ENCODE measurements at places on chromosomes 3 and 15. TPM values are rescaled to one million over a fixed set of nuclear protein-coding genes. Genes with fewer than 3 reads are reported as not detected.

GRCh38 chr3:15205934-15206661 is at the start of gene CAPN7:
Gene CAPN7, plus strand, starts transcription at chr3:15206246. Its CDS starts 250 bp downstream, at chr3:15206496.
- H3K4me3 ChIP-seq = peak within 1 kb of the TSS; percentile 91
- peaks cover 10% of the 10 kb centered on the region for H3K36me3 ChIP-seq
- peak within 1 kb of the TSS; percentile 94 for H3K27ac ChIP-seq
- DNase-seq = peak; percentile 92
- no peaks in the 10 kb centered on the region for H3K27me3 ChIP-seq
- peaks cover 15% of the 10 kb centered on the region for H3K4me1 ChIP-seq

GRCh38 chr3:113649174-113649845 is 47.1 kb downstream of the USF3 start:
- H3K27me3 ChIP-seq = no peaks in the 10 kb centered on the region
- no peak overlapping the region for H3K4me3 ChIP-seq
- H3K27ac ChIP-seq = no peak overlapping the region
- no peak for DNase-seq
- no peaks in the 10 kb centered on the region for H3K4me1 ChIP-seq

DNA sequence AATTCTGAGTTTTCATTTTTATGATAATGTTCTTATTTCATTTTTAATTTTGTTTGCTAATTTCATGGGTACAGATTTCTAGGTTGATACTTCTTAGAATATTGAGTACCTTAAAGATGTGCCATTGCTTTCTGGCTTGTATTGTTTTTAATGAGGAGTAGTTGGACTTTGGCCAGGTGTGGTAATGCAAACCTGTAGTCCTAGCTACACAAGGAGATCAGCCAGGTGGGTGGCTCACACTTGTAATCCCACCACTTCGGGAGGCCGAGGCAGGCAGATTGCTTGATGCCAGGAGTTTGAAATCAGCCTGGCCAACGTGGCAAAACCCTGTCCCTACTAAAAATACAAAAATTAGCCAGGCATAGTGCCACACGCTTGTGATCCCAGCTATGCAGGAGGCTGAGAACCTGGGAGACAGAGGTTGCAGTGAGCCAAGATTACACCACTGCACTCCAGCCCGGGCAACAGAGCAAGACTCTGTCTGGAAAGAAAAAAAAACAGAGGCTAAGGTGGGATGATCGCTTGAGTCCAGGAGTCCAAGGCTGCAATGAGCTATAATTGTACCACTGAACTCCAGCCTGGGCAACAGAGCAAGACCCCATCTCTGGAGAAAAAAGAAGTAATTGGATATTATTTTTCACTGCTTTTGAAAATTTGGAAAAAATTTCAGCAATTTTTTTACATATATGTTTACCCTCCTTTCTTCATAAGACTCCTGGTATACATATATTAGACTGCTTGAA is 198.0 kb downstream of the ALCAM start:
- no peak for DNase-seq
- no peaks in the 10 kb centered on the region for H3K4me1 ChIP-seq
- H3K4me3 ChIP-seq = no peak overlapping the region
- no peaks in the 10 kb centered on the region for H3K27me3 ChIP-seq

GRCh38 chr15:97026781-97027180 is 696.3 kb downstream of the NR2F2 start:
- H3K4me1 ChIP-seq = no peaks in the 10 kb centered on the region
- no peak for DNase-seq
- no peak overlapping the region for H3K27ac ChIP-seq

- no peaks in the 10 kb centered on the region for H3K36me3 ChIP-seq
- DNase-seq = peak; percentile 3
- peaks cover 15% of the 10 kb centered on the region for H3K27me3 ChIP-seq
- no peaks in the 10 kb centered on the region for H3K4me1 ChIP-seq
- H3K27ac ChIP-seq = no peak overlapping the region
Observed at GRCh38 chr15:66619152-66619903, 53.5 kb upstream of the LCTL start.

DNA sequence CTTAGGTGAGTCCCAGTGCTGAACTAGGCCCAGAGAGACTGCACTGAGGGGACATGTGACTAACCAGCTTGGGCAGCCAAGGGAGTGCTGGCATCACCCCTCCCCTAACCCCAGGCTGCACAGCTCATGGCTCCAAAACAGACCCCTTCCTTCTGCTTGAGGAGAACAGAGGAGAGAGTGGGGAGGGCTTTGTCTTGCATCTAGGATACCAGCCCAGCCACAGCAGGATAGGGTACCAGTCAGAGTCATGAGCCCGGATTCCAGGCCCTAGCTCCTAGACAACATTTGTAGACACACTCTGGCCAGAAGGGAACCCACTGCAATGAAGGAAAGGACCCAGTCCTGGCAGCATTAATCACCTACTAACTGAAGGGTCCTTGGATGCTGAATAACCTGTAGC is 49.9 kb upstream of the PLSCR4 start:
- no peaks in the 10 kb centered on the region for H3K36me3 ChIP-seq
- H3K4me1 ChIP-seq = no peaks in the 10 kb centered on the region
- no peak overlapping the region for H3K4me3 ChIP-seq
- DNase-seq = no peak
- no peaks in the 10 kb centered on the region for H3K27me3 ChIP-seq

DNA sequence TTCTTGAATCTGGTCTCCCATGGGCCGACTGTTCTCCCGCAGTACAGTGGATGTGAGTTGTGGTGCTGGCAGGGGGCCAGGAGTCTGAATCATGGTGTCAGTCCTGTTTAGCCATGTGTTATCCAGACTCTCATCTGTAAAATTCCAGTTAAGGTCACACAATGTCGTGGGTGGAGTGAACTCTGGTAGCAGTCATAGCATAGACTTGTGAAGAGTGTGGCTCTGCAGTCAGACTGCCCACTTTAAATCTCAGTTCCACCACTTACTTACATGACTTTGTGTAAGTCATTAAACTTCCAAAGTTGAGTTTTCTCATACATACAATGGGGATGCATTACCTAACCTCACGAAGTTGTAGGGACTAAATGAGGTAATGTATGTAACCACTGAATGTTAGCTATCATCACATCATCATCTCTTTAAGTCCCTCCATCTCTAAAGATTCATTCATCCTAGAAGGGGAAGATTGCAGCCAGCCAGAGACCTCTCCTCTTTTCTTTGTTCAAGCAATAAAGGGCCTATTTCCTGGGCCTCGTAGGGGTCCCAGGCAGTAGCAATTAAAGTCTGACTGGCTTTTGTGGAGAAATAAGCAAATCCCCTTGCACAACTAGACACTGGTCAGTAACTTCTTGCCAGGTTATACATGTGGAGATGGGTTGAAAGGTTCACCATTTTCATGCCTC is 93.9 kb downstream of the PCCB start:
- H3K4me3 ChIP-seq = no peak overlapping the region
- DNase-seq = no peak
- no peaks in the 10 kb centered on the region for H3K27me3 ChIP-seq
- no peaks in the 10 kb centered on the region for H3K4me1 ChIP-seq
- peaks cover 26% of the 10 kb centered on the region for H3K36me3 ChIP-seq

GRCh38 chr15:88649286-88649733 is 10.5 kb downstream of the ISG20 start:
- peak overlapping the region; percentile 23 for H3K4me3 ChIP-seq
- H3K4me1 ChIP-seq = peaks cover 34% of the 10 kb centered on the region
- H3K36me3 ChIP-seq = no peaks in the 10 kb centered on the region

- H3K36me3 ChIP-seq = no peaks in the 10 kb centered on the region
- H3K4me1 ChIP-seq = no peaks in the 10 kb centered on the region
- no peak overlapping the region for H3K27ac ChIP-seq
- no peak for DNase-seq
Observed at GRCh38 chr3:13187593-13187992, 114.4 kb upstream of the IQSEC1 start.

GRCh38 chr15:48925714-48926223 is 38.0 kb downstream of the SHC4 start:
- no peak overlapping the region for H3K27ac ChIP-seq
- H3K36me3 ChIP-seq = no peaks in the 10 kb centered on the region
- H3K4me3 ChIP-seq = no peak overlapping the region
- no peaks in the 10 kb centered on the region for H3K4me1 ChIP-seq

GRCh38 chr15:48060396-48060795 is 60.4 kb upstream of the SLC24A5 start:
- H3K27ac ChIP-seq = no peak overlapping the region
- H3K36me3 ChIP-seq = no peaks in the 10 kb centered on the region
- H3K4me1 ChIP-seq = no peaks in the 10 kb centered on the region
- no peaks in the 10 kb centered on the region for H3K27me3 ChIP-seq
- DNase-seq = no peak

DNA sequence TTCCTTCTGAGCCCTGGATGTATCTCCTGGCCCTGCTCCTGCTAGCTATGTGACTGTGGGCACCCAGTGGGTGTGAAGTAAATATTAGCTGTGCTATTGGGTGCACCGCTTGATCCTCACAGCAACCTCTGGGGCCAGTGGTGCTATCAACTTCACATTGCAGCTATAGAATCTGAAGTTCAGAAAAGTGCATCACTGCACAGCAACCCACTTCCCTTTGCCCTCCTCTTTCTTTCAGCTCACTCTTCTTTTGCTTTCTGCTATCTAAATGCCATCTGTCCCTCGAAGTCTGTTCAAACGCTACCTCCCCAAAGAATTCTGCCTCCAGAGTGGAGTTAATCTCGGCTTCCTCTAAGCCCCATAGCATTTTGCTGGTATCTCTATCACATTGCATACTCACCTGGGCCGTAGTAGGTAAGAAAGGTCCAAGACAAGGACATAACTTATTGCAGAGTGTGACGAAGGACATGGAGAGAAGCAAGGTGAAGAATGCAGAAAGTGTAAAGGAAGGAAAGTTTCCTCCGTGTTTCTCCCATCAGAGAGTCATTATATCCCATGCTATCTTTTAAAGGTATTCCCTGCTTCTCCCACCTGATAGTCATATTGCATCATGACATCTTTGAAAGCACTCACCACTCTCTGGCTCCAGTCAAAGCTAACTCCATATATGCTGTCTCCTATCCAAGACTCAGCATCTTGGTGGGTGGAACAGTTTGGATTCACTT is 57.1 kb upstream of the BCL6 start:
- H3K27me3 ChIP-seq = no peaks in the 10 kb centered on the region
- H3K4me1 ChIP-seq = peaks cover 24% of the 10 kb centered on the region
- H3K4me3 ChIP-seq = no peak overlapping the region
- no peak for DNase-seq
- H3K36me3 ChIP-seq = no peaks in the 10 kb centered on the region

GRCh38 chr3:127886231-127886955 is 28.6 kb upstream of the KBTBD12 start:
- H3K4me3 ChIP-seq = no peak overlapping the region
- no peaks in the 10 kb centered on the region for H3K36me3 ChIP-seq
- no peak overlapping the region for H3K27ac ChIP-seq
- H3K4me1 ChIP-seq = no peaks in the 10 kb centered on the region
- no peak for DNase-seq

DNA sequence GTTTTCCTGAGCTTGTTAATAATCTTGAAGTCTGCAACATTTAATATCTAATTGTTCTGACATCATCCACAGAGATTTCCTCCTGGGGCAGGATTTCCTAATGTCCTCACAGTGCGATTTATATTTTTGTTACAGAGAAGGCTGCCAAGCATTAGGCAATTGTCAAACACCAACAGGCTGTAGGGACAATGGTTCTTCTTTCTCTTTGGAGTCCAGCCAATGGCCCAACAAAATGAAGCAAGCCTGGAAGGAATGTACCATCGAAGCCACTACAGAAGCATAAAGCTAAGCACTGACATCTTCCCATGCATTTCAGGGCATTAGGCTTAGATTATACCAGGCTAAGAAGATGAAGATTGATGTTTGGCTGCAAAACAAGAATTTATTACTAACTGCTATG is 173.0 kb upstream of the FRMD4B start:
- H3K4me1 ChIP-seq = no peaks in the 10 kb centered on the region
- no peaks in the 10 kb centered on the region for H3K36me3 ChIP-seq
- no peak overlapping the region for H3K27ac ChIP-seq
- H3K27me3 ChIP-seq = no peaks in the 10 kb centered on the region
- H3K4me3 ChIP-seq = no peak overlapping the region
- no peak for DNase-seq

- H3K36me3 ChIP-seq = no peaks in the 10 kb centered on the region
- peak overlapping the region; percentile 18 for H3K4me3 ChIP-seq
- peak overlapping the region; percentile 96 for H3K27ac ChIP-seq
- no peaks in the 10 kb centered on the region for H3K27me3 ChIP-seq
- DNase-seq = no peak
Observed at GRCh38 chr15:63481105-63481810, 23.1 kb upstream of the USP3 start.

DNA sequence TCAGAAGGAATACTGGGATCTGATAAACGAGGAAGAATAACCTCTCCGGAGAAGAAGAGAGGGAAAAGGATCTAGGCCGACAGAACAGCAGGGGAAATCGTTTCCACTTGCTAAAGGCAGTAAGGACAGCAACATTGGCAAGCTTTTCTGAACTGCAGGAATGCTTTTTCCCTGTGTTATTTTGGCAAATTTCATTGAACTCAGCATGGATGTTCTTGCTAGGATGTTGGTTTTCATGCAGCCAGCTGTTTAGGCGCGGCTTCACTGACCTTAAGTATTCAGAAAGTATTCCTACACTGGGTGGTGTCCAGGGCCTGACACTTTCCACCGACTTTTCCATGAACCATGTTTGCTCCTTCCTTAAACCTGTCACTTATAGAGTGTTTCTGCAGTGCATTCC is 489.7 kb downstream of the CNTN3 start:
- no peak for DNase-seq
- no peaks in the 10 kb centered on the region for H3K36me3 ChIP-seq
- H3K4me1 ChIP-seq = no peaks in the 10 kb centered on the region
- H3K27me3 ChIP-seq = no peaks in the 10 kb centered on the region

DNA sequence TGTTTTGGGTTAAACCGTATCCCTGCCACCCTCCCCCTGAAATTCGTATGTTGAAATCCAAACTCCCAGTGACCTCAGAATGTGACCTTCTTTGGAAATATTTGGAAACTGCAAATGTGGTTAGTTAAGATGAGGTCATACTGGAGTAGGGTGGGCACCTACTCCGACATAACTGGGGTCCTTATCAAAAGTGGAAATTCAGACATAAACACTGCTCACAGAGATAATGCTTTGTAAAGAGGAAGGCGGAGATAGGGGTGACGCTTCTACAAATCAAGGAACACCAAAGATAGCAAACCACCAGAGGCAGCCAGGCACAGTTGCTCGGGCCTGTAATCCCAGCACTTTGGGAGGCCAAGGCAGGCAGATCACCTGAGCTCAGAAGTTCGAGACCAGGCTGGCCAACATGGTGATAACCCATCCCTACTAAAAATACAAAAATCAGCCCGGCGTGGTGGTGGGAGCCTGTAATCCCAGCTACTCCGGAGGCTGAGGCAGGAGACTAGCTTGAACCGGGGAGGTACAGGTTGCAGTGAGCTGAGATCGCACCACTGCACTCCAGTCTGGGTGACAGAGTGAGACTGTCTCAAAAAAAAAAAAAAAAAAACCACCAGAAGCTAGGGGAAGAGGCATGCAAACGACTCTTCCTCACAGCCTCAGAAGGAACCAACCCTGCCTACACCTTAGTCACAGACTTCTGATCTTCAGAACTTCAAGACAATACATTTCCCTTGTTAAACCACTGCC is 51.1 kb upstream of the CHD2 start:
- peaks cover 67% of the 10 kb centered on the region for H3K4me1 ChIP-seq
- no peak overlapping the region for H3K4me3 ChIP-seq
- H3K27ac ChIP-seq = peak overlapping the region; percentile 59
- DNase-seq = peak; percentile 69

ANKUB1 gene
- not detected for total RNA-seq

SYNPR gene
- not detected for total RNA-seq

ZIC1 gene
- not detected for total RNA-seq

TLR9 gene
- total RNA-seq = 0.27 TPM

AAGAB gene
- total RNA-seq = 19.5 TPM

UMPS gene
- total RNA-seq = 34.8 TPM

C3orf62 gene
- total RNA-seq = 10.9 TPM

SNX22 gene
- total RNA-seq = 1.2 TPM

CPLX3 gene
- not detected for total RNA-seq

TYRO3 gene
- total RNA-seq = 0.34 TPM

ARL14 gene
- not detected for total RNA-seq

CPNE4 gene
- not detected for total RNA-seq
